ENCODE measurements at places on chromosomes 7 and 10.

- no peak for DNase-seq
Measured at GRCh38 chr7:77550586-77550985, 13.5 kb downstream of the PTPN12 start.

DNA sequence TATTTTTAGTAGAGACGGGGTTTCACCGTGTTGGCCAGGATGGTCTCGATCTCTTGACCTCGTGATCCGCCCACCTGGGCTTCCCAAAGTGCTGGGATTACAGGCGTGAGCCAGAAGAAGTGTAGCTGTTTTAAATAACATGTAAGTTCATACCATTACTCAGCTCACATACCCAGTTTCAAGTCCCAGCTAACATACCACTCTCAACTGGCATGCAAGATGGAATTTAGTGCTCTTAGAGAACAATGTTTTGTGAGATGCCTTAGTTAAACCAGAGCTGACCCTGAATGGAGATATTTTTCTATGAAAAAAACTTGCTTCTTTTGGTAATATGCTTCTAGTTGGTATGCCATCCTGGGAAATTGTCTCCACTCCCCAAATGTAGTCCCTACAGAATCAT is 37.3 kb downstream of the HBP1 start:
- DNase-seq: no peak

GRCh38 chr10:11144626-11145494 is 127.2 kb downstream of the CELF2 start:
- no peak for DNase-seq

DNA sequence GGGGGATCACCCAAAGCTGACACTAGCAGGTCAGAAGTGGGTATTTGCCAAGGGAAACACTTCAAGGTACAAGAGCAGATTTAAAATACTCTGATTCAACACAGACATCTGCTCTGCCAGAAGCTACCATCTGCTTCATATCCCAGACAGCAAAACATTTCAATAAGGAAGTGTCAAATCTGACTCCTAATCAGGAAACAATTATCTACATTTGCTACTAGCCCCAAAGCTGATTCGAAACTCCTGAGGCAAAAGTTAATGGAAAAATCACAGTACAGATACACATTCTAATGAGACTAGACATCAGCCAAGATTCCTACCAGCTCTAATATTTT is 48.9 kb downstream of the PARD3 start:
- DNase-seq: no peak

GRCh38 chr10:30056281-30056680 is 3.1 kb downstream of the JCAD start:
- DNase-seq: no peak

GRCh38 chr7:101435461-101436220 is 73.0 kb downstream of the COL26A1 start:
- no peak for DNase-seq

- no peak for DNase-seq
Measured at GRCh38 chr7:47704936-47705335, 123.0 kb upstream of the TNS3 start.

DNA sequence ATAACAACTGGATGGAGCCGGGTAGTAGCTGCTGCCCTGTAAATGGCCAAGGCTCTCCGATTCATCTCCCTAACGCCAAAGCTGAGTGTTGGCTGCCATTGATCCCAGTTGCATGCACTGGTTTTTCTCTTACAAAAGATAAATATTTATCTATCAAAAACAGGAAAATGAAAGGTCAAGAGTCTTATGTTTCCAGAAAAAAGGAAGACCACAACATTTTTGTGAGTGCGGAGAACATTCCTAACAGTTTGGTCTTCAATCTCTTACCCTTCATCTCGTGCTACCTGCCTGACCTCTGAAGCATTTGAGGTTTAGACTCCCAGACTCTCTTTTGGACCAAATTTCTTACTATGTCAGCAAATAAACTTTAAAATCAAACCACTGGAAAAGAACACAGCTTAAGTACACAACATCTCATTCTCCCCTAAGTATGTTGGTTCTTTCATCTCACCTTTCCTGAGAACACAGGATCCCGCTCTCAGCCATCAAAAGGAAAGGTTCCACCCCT is 61.6 kb downstream of the SORBS1 start:
- no peak for DNase-seq

GRCh38 chr7:19558527-19558926 is 150.3 kb downstream of the POLR1F start:
- no peak for DNase-seq

DNA sequence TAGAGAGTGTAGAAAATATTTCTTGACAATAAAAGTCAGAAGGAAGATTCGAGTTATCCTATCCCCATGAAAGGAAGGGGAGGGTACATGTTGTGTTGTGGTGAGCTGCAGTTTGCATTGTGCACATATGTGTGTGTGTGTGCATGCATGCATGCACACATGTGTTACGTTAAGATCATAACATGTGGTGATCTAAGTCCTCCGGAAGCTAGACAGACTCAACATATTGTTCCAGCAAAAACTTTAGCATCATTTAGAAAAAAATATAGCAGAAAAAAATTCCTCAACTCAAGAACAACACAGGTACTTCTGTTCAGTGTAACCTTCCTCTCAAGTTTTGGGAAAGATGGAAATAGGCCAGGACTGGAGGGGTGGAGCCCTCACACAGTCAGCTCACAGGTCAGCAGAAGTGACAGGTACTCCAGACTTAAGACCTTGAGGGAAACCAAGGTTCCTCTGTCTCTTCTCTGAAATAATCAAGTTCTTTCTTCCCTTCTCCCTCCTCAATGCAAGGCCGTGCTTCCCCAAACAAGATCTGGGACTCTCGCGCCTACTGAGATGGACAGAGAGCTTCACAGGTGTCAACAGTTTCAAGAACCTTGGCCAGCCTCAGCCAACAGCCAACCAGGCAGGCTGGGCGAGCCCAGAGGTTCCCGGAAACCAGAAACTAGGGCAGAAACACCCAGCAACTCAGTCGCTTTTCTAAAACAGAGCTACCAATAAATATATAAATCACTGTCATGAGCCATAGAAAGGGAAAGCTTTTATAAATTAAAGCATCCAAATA is 205.2 kb downstream of the FAM107B start:
- DNase-seq: no peak

- DNase-seq: no peak
Measured at GRCh38 chr7:50303335-50304128, 984 bp upstream of the IKZF1 start.

DNA sequence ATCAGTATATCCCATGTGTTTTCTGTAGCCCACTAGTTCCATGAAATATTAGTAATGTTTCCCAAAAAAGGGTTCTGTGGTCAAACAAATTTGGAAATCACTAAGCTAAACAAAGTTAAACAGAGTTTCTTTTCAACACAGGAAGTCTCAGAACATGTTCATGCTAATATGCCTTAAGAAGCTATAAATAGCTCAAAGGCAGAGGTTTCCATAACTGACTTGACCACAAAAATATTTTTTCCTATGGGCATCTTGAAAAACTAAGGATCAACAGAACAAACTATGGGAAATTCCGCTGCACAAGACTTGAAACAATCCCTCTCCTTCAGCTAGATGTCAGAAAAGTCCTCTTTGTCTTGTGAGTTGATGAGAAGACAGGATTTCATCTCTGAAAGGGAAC is 59.7 kb downstream of the SEM1 start:
- DNase-seq: no peak

- DNase-seq: no peak
Measured at GRCh38 chr10:14665865-14666857, 108.5 kb downstream of the FAM107B start.

- DNase-seq: no peak
Measured at GRCh38 chr7:148537435-148537834, 53.1 kb upstream of the C7orf33 start.

DNA sequence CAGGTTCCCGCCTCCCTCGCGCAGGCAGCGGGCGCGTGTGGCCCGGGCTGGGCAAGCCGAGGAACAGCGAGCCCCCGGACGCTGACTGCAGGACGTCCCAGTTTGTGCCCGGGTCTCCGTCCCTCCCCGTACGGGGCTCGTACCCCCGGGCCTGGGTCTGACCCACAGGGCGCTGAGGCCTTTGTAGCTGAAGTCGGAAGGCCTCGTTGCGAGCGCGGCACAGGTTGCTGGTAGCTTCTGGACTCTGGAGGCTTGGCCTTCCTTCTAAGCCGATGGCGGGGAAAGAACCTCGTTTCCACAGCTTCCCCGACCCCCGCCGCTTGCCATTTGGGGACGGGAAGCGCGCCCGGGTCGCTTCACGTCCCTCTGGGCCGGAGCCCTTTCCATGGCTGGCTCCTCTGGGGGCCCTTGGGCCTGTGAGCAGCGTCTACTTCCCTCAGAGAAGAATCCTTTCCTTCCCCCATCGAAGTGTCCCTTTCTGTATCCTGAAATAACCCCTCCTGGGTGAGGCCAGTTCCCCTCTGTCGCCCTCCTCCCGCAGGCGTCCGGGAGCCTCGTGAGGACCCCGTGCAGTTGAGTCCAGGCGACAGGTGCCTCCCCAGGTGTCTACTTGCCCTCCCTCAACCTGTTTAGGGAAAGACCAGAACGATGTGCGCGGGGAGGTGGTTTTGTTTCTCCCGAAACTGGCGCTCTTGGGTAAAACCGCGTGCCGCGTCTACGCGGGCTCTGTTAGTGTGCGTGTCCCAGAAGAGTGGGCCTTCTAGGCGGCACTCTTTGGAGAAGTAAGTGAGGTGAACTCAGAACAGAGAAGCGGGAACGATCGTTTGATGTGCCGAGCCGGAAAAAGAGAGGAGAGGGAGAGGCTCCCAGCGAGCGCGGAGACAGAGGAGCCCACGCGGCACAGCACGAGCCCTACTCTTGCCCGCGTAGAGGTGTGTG is 9.3 kb downstream of the EVX1 start:
- no peak for DNase-seq

GRCh38 chr10:30422981-30423654 is 10.9 kb upstream of the MAP3K8 start:
- peak; percentile 81 for DNase-seq

DNA sequence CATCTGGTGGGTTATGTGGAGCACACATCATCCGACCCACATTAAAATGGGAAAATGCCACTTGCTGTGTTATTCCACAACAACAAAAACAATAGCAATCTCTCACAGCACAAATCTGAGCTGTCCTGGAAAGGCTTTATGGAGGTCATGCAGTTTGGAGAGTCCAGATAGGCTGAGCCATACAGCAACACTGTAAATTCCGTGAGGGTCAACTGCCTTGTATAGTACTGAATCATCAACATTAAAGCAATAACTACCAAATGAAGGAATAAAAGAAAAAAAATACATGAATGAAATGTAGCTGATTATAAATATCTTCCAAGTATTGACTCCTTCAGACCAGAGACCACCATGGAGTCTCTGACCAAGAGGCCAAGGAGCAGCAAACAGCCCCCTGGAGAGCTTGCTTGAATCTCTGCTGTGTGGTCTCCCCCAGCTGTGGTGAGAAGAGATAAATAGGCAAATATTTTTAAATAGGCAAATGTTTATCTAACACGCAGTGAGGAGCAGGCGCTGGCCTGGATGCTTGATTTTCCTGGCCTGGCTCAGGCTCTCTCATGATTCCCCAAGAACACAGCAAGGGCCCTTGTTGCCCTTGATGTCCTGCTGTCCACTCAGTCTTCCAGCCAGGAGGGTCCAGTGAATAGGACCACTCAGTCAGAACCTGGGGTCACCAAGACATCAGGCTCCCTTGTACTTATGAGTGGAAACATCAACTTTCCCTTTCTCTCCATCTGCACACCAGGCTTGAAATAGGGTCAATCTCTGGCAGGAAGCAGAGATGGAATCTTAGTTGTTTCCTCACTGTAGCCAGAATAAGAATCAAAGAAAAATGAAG is 1021.3 kb downstream of the XPNPEP1 start:
- DNase-seq: no peak

GRCh38 chr10:34647160-34647559 is 167.9 kb downstream of the PARD3 start:
- no peak for DNase-seq

DNA sequence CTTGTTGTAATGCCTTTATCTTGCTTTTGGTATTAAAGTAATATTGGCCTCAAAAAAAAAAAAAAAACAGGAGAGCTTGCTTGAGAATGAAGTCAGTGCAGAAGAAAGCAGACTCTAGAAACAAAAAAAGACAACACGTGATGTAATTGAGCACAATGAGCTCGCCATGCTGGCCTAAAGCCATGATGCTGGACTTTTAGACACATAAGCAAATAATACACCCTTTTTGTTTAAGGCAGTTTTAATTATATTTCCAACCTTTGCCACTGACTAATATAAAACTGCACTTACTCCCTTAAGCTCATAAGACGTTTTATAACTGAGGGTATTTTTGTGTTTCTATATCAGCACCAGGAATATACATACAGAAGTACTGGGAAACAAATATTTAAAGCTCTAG is 798.3 kb downstream of the KCNMA1 start:
- peak; percentile 45 for DNase-seq

DNA sequence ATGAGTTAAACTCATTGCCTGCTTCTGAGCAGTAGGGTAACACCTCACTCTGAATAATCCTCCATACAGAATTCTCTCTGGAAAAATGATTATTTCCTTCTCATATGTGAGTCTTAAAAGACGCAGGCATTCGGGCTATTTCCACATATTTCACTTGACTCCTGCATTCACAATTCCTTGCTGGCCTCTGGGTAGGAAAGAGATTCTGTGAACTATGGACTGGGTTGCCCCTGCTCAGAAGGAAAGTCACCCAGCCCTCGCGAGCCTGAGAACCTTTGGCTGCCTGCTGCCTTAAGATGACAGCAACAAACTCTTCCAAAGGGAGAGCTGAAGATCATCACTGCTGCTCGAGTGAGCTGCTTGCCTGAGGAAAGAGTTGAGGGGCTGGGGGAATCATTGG is 216.8 kb downstream of the BAMBI start:
- DNase-seq: no peak

DNA sequence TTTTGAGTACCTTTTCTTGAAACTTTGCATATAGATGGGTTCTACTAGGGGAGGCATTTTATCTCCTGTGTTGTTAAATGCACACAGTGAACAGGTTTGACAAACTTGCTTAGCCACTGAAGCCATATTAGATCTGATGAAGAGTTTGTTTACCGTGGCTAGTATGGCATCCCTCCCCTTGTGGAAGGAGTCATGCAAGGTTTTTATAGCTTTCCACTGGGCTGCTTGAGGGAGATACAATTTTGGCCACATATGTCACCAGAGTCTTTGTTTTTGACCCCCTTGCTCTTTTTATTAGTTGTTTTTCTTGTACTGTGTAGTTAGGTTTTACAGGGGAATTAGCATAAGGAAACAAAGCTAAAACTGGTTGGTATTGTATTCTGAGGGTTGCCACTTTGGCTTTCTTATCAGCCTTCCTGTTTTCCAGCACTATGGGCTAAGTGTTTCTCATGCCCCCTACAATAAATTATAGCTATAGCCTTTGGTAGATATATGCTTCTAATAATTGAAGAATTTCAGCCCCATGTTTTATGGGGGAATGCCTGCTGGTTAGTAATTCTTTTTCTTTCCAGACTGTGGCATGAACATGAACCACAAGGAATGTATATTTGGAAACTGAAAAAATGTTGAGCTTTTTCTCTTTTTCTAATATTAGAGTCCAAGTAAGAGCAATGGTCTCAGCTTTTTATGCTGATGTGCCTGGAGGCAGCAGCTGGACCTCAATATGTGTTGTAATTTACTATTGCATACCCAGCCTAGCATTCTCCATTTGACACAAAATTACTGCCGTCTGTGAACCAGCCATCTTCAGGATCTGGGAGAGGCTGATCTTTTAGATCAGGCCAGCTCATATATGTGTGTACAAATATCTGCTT is 18.4 kb upstream of the STEAP2 start:
- DNase-seq: no peak

GRCh38 chr7:16357921-16358320 is 63.4 kb downstream of the CRPPA start:
- no peak for DNase-seq

- DNase-seq: no peak
Measured at GRCh38 chr10:96366508-96366907, 7.7 kb upstream of the OPALIN start.

All from kidney (tissue), 22 donors.